ENCODE measurements at places on chromosomes 11 and 22.

GRCh38 chr22:32721328-32722180 lies 80.0 kb upstream of the TIMP3 start:
- peaks cover 39% of the 10 kb centered on the region for H3K4me1 ChIP-seq
- no peaks in the 10 kb centered on the region for H3K36me3 ChIP-seq
- peak overlapping the region; percentile 6 for H3K4me3 ChIP-seq
- peaks cover 6% of the 10 kb centered on the region for H3K27me3 ChIP-seq
- no peak for DNase-seq

- no peaks in the 10 kb centered on the region for H3K36me3 ChIP-seq
- peaks cover 23% of the 10 kb centered on the region for H3K4me1 ChIP-seq
- H3K27ac ChIP-seq = peak overlapping the region; percentile 66
- peaks cover 1% of the 10 kb centered on the region for H3K27me3 ChIP-seq
- H3K4me3 ChIP-seq = peak overlapping the region; percentile 89
- no peak for DNase-seq
These were observed 733 bp upstream of the GRAMD1B start for GRCh38 chr11:123429336-123429735.

DNA sequence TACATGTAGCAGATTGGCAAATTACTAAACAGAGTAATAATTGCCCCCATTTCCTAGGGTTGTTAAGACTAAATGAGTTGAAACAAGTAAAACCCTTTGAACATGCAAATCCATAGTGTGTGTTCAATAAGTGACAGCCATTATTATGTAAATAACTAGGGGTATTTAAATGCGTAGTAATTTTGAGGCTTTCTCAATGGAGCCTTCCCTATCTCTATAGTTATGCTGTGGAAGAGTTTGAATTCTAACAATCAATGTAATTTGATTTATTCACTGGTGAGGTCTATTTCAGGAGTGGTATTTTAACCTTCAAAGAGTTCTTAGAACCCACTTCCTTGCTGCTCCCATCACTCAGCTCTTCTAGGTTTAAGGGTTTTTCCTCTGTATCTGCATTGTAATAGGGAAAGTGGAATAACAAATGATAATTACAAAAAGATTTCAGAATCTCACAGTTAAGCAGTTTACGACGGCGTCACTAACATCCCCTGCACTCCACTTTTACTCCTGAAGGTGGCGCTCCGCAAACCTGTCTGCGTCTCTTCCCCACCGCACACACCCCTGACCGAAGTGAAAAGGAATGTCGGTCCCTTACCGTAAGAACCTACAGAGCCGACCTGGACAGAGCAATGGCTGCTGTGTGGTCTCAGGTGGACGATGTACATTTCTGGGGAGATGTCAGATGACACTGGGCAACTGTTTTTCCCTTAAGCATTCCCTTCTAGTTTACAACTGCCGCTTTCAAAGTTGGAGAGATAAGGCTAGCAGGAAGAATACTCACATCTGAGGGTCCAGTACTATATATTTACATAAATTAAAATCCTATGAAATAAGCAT lies 80.8 kb downstream of the ZC3H12C start:
- peaks cover 20% of the 10 kb centered on the region for H3K27me3 ChIP-seq
- no peak overlapping the region for H3K27ac ChIP-seq
- peak; percentile 33 for DNase-seq
- no peaks in the 10 kb centered on the region for H3K36me3 ChIP-seq

DNA sequence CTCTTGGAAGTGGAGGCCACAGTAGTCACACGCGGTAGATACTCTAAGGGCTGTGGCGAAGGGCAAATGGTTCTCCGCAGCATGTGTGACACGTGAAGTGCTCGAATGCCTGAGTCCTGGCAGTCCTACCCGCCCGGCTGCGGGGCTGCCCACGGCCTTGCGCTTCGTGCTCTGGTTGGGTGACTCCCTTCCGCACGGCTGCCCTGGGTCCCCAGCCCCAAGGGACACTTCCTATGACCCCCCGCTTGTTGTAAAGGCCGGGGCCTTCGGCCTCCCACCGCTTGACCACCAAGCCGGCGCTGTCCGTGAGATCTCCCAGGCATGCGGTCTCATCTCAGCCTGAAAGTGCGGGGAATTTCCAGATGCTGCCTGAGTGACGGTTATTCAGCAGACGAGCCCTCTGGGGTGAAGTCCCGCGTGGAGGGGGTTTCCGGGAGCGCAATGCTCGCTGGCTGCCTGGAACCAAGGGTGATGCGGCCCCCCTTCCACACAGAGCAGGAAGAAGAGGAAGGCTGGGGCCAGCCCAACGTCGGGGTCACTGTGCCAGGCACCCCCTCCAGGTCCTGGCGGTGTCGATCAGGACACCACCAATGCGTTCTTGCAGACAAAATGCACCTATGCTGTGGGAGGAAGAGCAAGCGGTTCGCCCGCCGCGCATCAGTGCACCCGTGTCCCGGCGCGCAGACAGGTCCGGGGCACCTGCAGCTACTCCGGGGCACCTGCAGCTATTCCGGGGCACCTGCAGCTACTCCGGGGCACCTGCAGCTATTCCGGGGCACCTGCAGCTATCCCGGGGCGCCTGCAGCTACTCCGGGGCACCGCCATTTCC lies 171.2 kb downstream of the OPCML start:
- no peaks in the 10 kb centered on the region for H3K36me3 ChIP-seq
- no peak for DNase-seq
- H3K27me3 ChIP-seq = peaks cover 10% of the 10 kb centered on the region
- H3K27ac ChIP-seq = no peak overlapping the region
- H3K4me1 ChIP-seq = no peaks in the 10 kb centered on the region
- no peak overlapping the region for H3K4me3 ChIP-seq

- no peaks in the 10 kb centered on the region for H3K36me3 ChIP-seq
- no peak for DNase-seq
- peak overlapping the region; percentile 74 for H3K4me3 ChIP-seq
- peak overlapping the region; percentile 89 for H3K27ac ChIP-seq
- peaks cover 26% of the 10 kb centered on the region for H3K4me1 ChIP-seq
These were observed 449 bp downstream of the PIDD1 start for GRCh38 chr11:804599-804964.

DNA sequence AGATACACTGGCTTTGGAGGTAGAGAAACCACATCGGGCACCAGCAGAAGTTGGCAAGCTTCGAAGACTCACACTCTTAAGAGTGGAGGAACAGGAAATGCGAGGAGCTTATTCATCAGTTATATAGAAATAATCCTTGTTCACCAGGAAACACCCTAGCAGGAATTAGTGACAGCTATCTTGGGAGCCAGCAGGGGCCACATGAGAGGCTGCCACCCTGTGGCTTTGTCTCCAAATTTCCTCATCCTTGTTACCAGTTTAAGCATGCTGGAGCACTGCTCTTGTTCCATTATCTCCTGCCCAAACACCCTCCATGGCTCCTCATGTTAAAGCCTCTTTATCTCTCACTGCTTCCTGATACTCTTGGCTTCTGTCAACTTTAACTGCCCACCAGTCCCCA lies 131.0 kb downstream of the PLEKHA7 start:
- no peak for DNase-seq
- H3K36me3 ChIP-seq = peaks cover 3% of the 10 kb centered on the region
- H3K27ac ChIP-seq = no peak overlapping the region
- no peak overlapping the region for H3K4me3 ChIP-seq
- no peaks in the 10 kb centered on the region for H3K27me3 ChIP-seq

GRCh38 chr22:40668611-40669411 lies 10.5 kb upstream of the MCHR1 start:
- no peaks in the 10 kb centered on the region for H3K36me3 ChIP-seq
- DNase-seq = no peak
- H3K27me3 ChIP-seq = no peaks in the 10 kb centered on the region
- H3K4me3 ChIP-seq = no peak overlapping the region

Measured in naive thymus-derived CD8-positive, alpha-beta T cell (primary cell).